Muscle of leg (tissue), 16 donors: ENCODE measurements at places on chromosomes 2 and 18. TPM values are rescaled to one million over a fixed set of nuclear protein-coding genes. Genes with fewer than 3 reads are reported as not detected.

The NPHP1 gene
- total RNA-seq = 6.9 TPM

The CCDC68 gene
- 0.58 TPM for total RNA-seq

The SLC38A11 gene
- total RNA-seq = 0.35 TPM

The SIX2 gene
- 3.3 TPM for total RNA-seq

The CCDC150 gene
- total RNA-seq = 4.6 TPM
